ENCODE measurements at places on chromosomes 13 and 19.

DNA sequence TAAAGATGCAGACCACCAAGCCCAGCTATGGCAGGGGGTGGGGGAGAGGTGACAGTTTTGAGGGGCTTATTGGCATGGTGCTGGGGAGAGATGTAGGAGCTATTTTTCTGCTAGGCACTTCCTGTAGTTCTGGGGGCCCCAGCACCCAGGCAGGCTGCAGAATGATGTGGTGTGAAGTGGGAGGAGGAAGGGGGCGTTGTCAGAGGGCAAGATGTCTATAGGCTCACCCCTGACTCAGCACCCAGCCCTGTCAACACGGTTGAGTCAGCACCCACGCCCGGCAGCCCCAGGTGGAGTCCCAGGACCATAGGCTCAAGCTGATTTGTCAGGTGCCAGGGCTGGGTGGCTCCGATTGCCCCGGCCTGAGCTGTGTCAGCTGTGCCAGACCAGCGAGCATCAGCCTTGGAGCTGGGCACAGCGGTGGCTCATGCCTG lies 5.8 kb downstream of the KLF2 start:
- no peak for DNase-seq

GRCh38 chr19:49579193-49579592 lies 1.2 kb downstream of the NOSIP start:
- no peak for DNase-seq

- DNase-seq = no peak
Observed at GRCh38 chr13:94717916-94718315, 5.6 kb upstream of the SOX21 start.

DNA sequence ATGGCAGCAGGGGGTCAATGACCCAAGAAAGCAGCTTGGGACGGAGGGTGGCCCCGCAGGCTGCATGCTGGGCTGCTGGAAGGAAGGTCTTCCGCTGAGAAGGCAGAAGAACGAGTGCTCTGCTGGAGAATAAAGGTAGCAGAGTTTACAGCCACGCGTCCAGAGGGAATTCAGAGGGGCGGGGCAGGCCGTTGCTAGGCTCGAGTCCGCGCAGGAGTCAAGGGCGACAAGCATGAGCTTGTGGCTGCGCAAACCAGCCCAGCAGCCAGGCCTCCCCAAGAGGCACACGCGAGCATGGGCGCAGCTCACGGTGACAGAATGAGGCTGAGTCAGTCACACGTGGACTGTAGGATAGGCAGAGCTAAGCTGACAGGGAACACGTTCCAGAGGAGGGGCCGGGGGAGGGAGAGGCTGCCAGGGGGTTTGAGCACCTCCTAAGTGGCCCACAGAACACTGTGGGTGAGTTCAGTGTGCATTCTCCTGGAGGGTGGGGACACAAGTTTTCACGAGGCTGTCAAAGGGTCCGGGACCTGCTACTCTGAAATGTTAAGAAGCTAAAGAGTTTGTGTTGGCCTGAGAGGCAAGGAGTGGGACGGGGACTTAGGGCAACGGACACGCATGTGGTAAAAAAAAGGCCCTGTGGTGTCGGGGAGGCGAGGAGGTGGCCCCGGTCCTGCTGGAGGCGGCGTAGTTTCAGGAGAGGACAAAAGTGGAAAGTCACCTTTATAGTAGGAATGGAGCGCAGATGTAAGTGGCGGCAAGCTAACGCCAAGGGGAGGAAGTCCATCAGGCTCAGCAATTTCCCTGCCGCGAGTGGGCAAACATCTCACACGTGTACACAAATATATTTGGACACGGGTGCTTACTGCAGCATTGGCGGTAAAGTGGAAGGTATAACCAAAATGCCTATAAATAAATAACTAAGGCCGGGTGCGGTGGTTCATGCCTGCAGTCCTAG lies 17.7 kb downstream of the RFX2 start:
- no peak for DNase-seq

GRCh38 chr19:5903056-5903623 lies 450 bp downstream of the NDUFA11 start:
- DNase-seq = no peak

DNA sequence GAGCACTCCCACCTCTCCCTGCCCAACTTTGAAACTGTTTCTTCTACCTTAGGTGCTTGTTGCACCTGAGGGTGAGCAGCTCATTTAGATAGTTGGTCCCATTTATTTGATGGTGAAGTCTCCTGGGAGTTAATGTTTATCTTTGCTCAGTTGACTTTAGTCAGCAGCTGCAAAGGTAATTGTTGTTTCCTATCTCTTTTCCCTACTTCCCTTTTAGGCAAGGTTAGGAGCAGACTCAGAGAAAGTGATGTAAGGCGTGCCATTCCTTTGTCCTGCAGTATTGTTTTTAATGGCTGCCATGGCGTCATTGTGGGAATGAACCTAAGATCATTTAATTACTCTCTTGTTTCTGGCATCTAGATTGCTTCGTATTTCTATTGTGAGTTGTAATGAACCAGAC lies 11.6 kb downstream of the AKAP11 start:
- no peak for DNase-seq

GRCh38 chr13:112828082-112828699 lies 138.4 kb downstream of the ATP11A start:
- DNase-seq = no peak

- DNase-seq = no peak
Observed at GRCh38 chr19:5828661-5829566, 10.6 kb downstream of the FUT6 start.

GRCh38 chr13:24650161-24650560 lies 30.0 kb upstream of the ATP12A start:
- no peak for DNase-seq

GRCh38 chr13:83905641-83906040 lies 23.4 kb upstream of the SLITRK1 start:
- no peak for DNase-seq

- no peak for DNase-seq
Observed at GRCh38 chr13:86377451-86377850, 578.2 kb upstream of the SLITRK6 start.

- no peak for DNase-seq
Observed at GRCh38 chr13:112435973-112436372, 59.8 kb downstream of the SPACA7 start.

GRCh38 chr13:114100446-114101357 lies 31.7 kb downstream of the RASA3 start:
- DNase-seq = no peak

GRCh38 chr13:96816874-96817273 lies 177.4 kb downstream of the OXGR1 start:
- DNase-seq = no peak

DNA sequence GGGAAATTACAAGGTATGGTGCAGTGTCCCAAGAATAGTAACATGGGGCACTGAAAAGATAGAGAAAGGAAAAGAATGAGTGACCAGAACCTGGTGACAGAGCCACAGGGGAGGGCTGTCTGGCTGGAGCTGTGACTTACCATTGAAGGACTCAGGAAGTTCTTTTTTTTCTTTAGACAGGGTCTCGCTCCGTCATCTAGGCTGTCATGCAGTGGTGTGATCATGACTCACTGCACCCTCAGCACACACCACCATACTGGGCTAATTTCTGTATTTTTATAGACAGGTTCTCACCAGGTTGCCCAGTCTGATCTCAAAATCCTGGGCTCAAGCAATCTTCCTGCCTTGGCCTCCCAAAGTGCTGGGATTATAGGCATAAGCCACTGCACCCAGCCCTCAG lies 8.8 kb upstream of the CPB2 start:
- DNase-seq = no peak

DNA sequence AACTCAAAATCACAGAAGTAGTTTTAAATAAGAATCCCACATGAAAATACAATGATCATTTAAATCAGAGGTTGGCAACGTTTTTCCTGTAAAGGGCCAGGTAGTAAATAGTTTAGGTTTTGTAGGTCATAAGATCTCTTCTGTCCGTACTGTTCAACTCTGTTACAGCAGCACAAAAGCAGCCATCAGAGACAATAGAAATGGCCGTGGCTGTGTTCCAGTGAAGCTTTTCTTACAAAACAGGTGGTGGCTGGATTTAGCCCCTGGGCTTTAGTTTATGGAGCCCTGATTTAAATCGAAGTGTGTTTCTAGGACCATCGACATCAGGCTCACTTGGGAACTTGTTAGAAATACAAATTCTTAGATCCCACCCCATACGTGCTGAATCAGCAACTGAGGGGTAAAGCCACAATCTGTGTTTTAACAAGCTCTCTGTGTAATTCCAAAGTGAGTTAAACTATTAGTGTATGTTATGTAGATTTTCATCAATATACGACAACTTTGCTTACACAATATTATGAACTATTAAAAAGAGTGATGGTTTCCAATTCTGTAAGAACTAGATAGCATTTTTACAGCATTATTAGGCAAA lies 54.8 kb upstream of the MIR17HG start:
- no peak for DNase-seq

- DNase-seq = no peak
Observed at GRCh38 chr13:102440259-102440936, 38.5 kb upstream of the FGF14 start.

DNA sequence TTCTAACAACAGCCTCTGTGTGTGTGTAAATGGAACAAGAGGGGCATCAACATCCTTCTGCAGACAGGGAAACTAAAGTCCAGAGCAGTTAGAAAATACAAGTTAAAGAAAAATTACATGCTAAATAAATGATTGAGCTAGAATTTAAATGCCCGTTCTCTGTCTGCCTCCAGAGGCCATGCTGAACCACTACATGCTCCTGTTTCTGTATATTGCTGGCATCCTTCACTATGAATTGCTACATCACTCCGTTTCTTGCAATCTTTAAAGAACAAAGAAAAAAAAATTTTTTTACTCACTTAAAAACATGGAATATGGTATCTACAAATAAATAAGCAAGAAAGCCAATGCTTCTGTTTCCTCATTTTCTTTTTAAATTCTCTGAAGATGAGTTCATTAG lies 47.9 kb downstream of the DCT start:
- no peak for DNase-seq

Data from cerebellar nuclear complex (tissue), 1 donor.